ENCODE measurements at places on chromosomes 4 and X.

- no peak for DNase-seq
Measured at GRCh38 chr4:8771666-8772065, 100.0 kb downstream of the HMX1 start.

- DNase-seq, result no peak
Measured at GRCh38 chr4:75398501-75398900, 115.7 kb downstream of the RCHY1 start.

- no peak for DNase-seq
Measured at GRCh38 chr4:26584725-26585124, 841 bp downstream of the TBC1D19 start.

GRCh38 chrX:20320461-20321159 is 53.9 kb upstream of the RPS6KA3 start:
- DNase-seq, result no peak

- DNase-seq, result no peak
Measured at GRCh38 chr4:30821859-30822612, 101.9 kb downstream of the PCDH7 start.

- DNase-seq, result no peak
Measured at GRCh38 chrX:100418556-100418955, 8.5 kb upstream of the PCDH19 start.

DNA sequence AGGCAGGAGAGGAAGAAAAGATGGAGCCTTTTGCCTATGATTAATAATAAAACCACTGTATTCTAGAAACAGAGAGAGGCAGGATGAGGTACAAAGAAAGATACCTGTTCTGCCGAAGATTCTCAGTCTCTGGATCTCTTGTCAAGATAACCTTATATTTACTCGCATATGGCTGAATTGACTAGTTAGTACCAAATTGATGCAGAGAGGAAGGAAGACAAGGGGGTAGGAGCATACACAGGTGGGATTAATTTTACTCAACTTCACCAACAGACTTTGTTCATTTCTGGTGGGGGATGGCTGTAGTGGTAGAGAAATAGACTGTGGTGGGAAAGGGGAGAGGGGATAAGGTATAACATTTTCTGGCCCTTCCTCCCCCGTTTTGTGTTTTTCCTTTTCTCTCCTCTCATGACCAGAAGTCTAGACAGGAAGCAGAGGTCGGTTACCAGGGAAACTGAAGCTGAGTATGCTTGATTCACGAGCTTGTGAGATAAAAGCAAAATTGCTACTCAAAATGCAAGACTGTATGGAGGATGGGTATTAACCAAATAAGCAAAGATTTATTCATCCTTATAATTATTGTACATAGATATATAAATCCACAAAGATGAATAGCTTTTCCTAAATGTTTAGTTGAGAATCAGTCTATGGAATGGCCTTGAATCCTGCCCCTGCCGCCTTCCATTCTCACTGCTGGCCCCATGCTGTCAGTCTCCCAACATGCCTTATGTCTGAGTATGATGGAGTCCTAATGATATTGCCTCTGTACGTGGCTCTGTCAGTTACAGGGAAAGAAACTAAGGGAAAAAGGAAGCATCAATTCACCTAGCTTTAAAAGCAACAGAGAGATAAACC is 17.8 kb upstream of the PAGE2B start:
- no peak for DNase-seq

DNA sequence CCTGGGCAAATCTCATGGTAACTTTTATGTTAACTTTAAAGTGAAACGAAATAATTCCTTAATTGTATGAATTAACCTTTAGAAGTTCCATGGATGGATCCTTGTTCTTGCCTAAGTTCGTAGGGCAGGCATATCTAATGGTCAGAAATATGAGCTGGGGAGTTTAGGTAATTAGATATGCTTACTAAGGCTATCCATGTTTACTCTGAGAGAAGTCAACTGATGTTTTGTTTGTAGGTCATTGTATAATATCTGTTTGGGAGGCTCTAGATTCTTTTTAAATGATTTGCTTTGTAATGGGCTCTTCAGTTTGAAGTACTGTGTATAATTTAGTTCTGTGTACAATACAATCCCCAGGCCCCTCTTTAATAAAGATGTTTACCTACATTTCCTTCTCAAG is 117.0 kb downstream of the DCK start:
- DNase-seq, result no peak

GRCh38 chr4:185222598-185222997 is 13.2 kb downstream of the SNX25 start:
- no peak for DNase-seq

All from SW 1271 (cell line).